ENCODE measurements at places on chromosomes 3 and 15.

DNA sequence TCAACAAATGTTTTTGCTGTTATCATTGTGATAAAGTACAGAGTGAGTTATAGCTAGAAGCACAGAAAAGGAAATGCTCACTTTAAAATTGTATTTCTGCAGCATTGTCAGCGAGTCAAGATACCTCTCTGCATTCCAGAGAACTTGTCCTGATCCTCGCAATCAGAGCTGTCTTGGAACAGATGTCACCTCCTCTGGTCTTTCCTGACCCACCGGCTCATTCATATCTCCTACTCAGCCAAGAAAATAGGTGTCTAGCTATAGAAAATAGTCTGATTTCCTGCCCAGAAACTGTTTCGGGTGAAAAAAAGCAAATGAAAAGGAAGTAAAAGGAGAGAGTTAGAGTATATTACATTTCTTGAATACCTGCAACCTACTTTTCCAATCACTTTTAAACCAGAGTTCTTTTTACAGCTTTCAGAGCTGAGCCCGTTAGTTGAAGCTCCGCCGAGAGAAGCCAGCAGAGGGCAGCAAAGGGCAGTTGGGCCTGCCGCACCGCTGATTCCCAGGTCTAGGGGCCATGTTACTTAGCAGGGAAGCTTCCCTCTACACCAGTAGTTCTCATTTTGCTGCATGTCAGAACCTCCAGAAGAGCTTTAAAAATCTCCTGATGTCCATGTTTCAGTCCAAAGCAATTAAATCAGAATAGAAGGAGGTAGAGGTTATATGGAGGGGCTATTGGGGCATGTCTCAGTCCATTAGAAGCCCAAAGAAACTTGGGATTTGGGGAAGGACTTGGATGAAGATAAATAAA is 185.7 kb upstream of the THRB start:
- DNase-seq = peak; percentile 45

DNA sequence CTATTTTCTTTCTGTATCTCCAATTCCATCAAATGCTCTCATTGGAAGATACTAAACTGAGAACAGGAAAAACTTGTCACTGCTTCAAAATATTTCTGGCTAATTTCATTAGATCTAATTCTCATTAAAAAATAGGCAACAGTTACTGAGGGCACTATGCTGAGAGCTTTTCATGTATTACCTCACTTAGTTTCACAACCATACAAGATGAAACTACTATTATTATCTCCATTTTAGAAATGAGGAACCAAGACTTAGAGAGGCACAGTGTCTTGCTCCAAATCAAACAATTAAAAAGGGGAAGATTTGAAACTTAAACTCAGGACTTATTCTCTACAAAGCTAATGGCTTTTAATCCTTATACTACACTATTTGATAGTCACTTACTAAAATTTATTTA is 7.2 kb upstream of the OTOL1 start:
- no peak for DNase-seq

GRCh38 chr3:10693457-10693856 is 122.6 kb upstream of the SLC6A11 start:
- no peak for DNase-seq

- DNase-seq = no peak
Measured at GRCh38 chr3:46010519-46011113, 15.0 kb upstream of the FYCO1 start.

- DNase-seq = no peak
Measured at GRCh38 chr3:72597043-72597442, 251.2 kb downstream of the SHQ1 start.

GRCh38 chr3:134059035-134059601 is 29.4 kb upstream of the SLCO2A1 start:
- no peak for DNase-seq

DNA sequence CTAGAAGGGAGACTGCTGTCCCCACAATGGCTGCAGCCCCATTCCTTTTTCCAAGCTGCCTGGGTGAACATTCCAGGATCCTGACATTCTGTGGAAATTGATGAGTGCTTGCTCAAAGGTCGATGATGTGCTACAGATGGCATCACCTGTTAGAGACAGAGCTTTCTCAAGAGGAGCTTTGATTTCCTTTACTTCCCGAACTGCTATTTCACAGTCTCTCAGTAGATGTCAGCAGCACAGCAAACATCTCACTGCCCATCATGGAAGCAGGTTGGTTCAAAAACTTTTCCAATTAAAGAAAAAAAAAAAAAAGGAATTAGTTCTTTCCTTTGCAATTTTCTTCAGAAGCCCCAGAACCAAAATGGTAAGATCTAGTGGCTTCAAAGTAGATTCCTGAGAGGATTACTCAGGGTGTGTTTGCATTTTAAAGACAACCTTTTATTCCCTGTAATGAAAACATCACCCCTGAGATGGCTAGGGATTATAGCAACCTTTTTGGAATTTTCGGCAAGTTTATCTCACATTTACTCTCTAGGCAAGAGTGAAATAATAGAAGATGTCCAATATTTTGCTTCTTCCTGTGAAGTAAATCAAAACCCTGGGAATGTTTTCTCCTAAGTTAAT is 44.8 kb downstream of the POLR2M start:
- DNase-seq = peak; percentile 20

GRCh38 chr3:16842272-16843270 is 42.2 kb upstream of the PLCL2 start:
- DNase-seq = peak; percentile 92

- no peak for DNase-seq
Measured at GRCh38 chr3:124200407-124200806, 208.5 kb upstream of the ROPN1 start.

- no peak for DNase-seq
Measured at GRCh38 chr3:142723665-142723967, 218 bp upstream of the TRPC1 start.
